ENCODE measurements at places on chromosomes 11 and 22.

GRCh38 chr11:130165601-130166456, 6.2 kb downstream of the ST14 start:
- no peak for DNase-seq

GRCh38 chr22:50737728-50738648, at the start of gene ACR:
TSS of gene ACR (plus strand) at chr22:50738204. CDS start at chr22:50738236, 32 bp downstream.
- DNase-seq, result no peak

DNA sequence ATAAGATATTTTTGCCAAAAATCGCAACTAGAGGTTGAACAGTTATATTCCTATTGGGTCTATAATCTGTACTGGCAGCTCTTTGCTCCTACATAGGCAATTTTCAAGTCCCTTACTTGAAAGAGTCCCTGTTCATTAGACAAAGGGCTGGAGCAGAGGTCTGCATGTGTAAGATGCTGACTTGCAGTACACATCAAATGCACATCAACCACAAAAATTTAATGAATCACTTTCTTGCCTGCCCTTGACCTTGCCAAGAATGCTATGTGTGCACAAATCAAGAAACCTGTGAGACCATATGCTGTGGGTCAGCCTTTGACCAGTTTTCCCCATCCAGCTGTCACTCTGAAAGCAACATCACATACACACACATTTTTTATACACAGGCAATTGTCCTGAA, 661.5 kb downstream of the LRRC4C start:
- no peak for DNase-seq

- peak; percentile 59 for DNase-seq
Observed at GRCh38 chr22:49961005-49961600, 531 bp downstream of the PIM3 start.

GRCh38 chr11:43942662-43943371, 380 bp downstream of the C11orf96 start:
- peak; percentile 55 for DNase-seq

All from adipocyte (in vitro differentiated cells).